Right forelimb (tissue), 1 donor: ENCODE measurements at places on chromosomes 11 and 22.

DNA sequence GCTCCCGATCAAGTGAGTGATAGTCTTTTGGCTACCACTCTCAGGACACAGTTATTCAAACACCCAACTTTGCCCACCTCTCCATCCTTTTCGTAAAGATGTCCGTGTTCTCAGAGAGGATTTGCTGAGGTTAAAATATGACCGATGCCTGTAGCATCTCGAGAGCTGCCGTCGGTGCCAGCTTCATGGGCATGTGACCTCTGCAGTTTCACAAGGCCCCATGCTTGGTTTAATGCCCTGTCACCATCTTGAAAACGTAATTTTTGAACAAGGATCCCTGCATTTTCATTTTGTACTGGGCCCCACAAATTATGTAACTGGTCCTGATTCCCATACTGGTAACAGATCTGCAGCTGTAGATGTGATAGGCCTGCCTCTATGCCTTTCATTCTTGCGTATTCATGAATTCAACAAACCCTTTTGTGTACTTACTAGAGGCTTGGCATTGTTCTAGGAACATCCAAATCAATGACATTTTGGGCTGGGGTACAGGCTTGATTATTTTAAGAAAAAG lies 85.1 kb downstream of the BMAL1 start:
- no peak for DNase-seq

GRCh38 chr11:121807051-121807450 lies 309.0 kb downstream of the BLID start:
- no peak for DNase-seq

DNA sequence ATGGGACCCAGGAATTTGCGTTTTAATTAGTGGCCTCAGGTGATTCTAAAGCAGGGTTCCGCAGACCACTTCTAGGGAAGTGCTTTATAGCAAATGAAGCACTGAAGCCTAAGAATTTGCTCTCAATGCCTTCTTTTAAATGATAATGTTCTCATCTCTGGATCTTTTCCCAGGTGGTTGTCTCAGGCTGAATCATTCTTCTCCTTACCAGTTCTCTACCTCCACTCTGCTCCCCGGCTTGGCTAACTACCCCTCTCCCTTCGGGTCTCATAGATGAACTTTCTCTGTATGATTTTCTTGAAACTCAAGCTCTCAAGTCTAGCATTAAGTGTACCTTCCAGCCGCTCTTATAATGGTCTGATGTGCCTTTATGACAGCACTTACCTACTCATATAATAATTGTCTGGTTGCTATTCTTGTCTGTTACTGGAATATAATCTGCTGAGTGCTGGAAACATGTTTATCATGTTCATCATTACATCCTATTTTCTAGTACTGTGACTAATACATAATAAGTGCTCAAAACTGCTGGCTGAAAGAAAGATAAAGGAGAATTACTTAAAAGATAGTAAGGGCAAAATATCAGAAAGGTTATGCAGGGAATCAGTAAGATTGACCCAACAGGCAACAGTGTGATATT lies 195.9 kb upstream of the SESN3 start:
- DNase-seq = no peak

GRCh38 chr22:19060356-19061009 lies 61.7 kb downstream of the DGCR2 start:
- no peak for DNase-seq

GRCh38 chr22:50143096-50143495 lies 27.4 kb upstream of the PANX2 start:
- DNase-seq = no peak

GRCh38 chr22:36149441-36149840 lies 11.1 kb downstream of the APOL3 start:
- DNase-seq = no peak

DNA sequence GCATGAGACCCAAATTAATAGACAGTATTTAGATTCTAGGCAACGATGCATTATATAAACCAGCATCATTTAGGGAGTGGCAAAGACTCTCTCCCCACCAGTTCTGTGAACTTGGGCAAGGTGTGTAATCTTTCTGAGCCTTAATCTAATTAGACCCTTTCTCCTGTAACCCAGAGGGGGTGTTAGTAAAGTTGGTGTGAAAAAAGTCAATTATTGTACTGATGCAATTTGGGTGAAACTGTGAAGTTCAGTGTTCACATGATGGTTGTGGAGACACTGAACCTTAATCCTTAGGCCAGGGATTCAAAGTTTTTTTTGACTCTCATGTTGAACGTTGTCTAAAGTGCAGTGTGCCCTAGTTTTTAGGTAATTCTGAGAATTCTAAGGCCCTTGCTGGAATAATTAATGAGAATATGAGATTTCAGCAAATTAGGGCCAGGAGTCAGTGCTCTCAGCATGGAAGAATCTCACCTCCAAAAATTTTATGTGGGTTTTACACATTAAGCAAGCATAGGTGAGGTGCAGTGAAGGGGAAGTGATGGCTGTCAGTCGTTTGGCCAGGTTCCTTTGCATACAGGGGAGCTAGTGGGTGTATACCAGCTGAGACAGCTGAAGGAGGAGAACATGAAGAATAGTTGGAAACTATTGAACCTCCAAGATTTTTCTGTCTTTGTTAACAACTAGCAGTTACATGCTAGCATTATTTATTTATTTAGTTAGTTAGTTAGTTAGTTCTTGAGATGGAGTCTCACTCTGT lies 94.2 kb downstream of the PTPRJ start:
- no peak for DNase-seq

DNA sequence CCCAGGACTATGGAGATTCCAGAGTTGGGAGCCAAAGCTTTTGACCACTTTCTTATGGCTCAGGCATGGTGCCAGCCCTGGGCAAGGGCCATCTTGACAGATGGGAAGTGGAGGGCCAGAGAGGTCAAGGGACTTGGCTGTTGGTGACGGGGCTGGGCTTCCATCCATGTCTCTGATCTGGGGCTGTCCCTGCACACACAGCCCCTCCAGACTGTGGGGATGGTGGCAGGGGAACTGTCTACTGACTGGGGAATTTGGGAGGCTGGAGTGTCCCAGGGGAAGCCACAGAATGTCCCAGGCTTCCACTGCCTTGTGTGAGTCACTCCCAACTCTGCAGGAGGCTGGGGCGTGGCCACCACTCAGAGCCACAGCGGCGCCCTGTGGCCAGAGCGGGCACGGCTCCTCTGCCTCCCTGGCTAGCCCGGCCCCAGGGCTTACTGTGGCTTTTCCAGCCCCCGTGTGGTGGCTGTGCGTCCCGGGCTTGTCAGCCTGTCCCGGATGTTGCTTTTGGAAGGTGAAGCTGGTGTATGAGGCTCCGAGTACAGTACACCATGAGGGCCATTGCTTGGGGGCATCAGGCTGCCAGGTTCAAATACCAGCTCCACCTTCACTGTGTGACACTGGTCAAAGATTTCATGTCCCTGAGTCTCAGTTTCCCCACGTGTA lies 19.6 kb downstream of the C22orf23 start:
- DNase-seq = peak; percentile 88

DNA sequence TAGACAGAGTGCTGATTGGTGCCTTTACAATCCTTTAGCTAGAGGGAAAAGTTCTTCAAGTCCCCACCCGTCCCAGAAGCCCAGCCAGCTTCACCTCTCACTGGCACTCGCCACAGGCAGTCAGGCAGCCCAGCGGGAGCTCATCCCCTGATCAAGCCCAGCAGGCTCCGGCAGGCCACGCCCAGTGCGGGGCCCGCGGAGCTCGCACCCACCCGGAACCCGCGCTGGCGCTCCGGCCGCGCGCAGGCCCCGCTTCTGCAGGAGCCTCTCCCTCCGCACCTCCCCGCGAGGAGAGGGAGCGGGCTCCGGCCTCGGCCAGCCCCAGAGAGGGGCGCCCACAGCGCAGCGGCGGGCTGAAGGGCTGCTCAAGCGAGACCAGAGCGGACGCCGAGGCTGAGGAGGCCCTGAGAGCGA lies 202.4 kb upstream of the PDGFD start:
- DNase-seq = no peak

DNA sequence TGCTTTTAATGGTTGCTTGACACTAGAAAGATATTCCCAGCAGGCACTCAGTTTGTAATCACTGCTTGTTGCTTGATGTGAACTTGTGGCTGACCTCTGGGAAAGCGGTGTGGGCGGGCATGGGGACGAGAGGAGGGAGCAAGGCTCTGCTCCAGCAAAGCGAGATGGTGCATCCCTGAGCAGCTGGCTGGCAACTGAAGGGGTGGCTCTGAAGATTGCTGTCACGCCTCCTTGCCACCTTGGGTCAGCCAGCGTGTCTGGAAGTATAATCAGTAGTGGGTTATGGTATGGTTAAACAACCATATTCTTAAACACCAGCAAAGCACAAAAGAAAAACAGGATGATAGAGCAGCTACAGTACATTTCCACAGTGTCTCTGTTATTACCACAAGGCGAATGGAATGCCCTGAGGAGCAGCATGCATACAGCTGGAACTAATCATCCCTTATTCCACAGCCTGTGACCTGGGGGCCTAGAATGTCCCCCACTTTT lies 124.5 kb downstream of the TRIM44 start:
- DNase-seq = peak; percentile 55

- no peak for DNase-seq
Measured at GRCh38 chr11:79102840-79103239, 338.0 kb downstream of the TENM4 start.

DNA sequence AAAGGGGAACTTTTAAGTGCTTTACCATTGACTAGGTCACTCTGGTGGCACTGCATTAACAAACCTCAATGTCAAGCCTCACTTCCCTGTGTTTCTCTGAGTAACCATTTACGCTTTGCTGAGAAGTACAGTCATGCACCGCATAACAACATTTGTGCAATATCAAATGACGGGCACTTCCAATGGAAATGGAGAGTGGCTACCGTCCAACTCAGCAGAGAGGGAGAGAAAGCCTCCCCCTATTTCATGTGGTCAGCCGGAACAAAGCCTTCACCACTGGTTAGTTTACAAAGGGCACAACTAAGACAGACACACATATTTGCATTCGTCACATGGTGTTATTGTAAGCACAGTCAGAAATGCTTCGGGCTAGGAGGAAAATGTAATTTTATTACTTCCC lies 117.3 kb downstream of the RASSF10 start:
- no peak for DNase-seq

DNA sequence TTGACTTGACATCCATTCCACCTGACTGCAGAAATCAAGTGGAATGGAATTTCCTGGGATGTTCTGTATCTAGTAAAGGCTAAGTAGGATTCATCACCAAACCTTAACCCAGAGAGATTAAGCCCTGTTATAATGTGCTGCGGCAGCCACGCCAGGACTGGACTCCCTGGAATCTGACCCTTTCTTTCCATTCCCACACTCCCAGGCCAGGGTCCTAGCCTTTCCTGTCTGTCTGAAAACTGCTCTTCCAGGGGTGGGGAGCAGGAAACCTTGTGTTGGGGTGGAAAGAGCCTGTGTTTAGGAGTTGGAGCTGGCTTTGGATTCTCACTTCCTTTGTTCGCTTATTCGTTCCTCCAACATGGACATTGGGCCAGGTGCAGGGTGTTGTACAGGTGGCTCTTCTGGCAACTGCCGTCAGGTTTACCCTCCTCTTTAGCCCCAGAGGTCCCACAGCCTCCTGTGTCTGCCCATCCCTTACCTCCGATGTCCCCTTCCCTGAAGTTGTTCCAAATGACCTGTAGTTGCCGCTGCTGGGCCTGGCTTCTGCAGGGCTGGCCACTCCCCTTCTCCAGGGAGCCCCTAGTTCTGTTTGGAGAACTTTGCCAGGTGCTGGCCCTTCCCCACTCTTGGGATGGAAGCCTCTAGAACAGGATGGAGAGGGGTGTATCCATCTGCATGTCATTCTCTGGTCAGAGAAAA lies 20.5 kb upstream of the PARVB start:
- no peak for DNase-seq

DNA sequence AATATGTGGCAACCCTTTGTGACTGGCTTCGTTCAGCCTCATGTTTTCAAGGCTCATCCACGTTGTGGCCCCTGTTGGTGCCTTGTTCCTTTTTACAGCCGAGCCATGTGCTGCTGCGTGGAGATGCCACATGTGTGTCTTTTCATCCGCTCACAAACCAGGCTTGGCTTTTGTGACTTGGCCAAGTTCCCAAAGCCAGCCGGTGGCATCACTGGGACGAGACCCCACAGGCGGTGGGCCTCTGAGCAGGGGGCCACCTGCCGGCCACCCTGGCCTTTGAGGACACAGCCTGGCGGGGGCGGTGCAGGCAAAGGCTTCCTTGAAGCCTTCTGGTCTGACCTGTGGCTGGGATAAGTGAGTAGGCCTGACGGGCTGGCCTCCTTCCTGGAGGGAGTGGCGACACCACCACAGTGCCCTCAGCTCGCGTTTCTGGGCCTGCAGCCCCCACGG lies 10.5 kb downstream of the GRK2 start:
- no peak for DNase-seq

DNA sequence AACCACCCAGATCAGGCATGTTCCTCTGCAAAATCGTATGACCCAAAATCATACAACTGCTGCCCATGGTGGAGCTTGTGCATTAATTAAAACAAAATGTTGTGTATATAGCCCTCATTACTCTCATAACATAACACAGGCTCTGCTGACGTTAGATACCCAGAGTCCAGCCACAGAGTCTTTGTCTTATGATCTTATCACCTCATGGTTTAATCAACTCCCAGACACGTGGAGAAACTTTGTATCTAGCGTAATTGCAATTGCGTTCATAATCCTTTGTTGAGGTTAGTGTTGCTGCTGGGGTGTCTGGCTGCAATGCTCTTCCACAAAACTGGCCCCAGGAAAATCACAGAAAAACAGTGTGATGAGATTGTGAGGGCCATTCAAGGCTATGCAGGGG lies 5.0 kb upstream of the APOL1 start:
- no peak for DNase-seq

DNA sequence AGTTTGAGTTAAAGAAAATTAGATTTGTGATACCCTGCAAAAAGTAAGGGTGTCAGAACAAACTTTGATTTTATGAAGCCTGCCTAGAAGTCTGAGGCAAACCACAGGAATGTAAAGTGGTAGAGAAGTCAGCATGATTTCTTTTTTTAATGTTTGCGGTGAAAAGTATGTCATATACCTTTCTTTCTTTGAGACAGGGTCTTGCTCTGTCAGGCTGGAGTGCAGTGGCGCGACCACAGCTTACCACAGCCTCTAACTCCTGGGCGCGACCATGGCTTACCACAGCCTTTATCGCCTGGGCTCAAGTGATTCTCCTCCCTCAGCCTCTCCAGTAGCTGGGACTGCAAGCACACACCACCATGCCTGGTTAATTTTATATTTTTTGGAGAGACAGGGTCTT lies 4.7 kb downstream of the API5 start:
- no peak for DNase-seq
